ENCODE measurements at places on chromosomes 11 and 22.

DNA sequence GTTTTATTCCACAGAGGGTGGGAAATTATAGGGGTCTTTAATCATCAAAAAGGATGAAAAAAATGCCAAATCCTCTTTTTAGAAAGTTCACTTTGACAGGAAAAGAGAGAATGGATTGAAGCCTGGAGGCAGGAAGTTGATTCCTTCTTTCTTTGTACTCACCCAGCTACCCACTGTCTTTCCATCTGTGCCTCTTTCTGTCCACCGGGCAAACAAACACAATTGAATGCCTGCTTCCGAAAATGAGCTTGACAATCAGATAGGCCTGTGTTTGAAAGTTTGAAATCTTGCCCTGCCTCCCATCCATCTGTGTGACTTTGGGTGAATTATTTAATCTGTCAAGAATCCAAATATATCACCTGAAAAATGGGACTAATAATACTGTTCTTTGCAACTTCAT lies 81.1 kb downstream of the SCN3B start:
- no peak for DNase-seq

DNA sequence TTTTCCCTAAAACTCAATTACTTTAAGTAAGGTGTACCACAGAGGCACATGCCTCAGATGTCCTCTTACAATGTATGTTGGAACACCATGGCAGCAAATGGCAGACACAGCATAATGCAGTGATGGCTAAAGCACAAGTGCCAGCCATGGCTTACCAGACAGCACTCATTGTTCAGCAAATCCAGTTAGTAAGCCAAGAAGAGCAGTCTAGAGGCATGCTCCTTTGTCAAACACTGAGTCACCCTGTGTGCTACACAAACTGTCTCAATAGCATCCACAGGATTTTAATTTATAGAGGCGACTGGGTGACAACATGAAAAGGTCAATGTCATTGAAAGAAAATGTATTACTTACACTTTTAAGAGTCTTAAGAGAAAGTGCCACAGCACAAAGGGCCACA lies 140.6 kb downstream of the KCNA4 start:
- DNase-seq = no peak

- DNase-seq = peak; percentile 88
These were observed 42.5 kb downstream of the INSC start for GRCh38 chr11:15157181-15157580.

GRCh38 chr11:60469723-60470122 lies 14.1 kb downstream of the MS4A1 start:
- no peak for DNase-seq

DNA sequence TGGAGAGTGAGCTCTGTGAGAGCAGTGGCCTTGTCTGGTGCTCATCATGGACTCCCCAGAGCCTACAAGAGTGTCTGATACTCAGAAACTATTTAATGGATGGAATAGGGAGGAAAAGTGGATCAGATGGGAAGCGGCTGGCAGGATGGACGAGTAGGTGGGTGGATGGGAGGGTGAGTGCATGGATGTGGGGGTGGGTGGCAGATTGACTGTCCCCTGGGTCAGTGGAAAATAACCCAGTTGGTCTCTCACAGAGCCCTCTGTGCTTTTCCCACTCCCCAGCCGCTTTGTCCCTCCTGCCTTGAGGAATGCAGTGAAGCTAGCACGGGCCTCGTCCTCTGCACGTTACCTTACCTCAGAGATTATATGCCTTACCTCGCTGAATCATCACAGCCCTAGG lies 5.9 kb downstream of the SPI1 start:
- DNase-seq = no peak

DNA sequence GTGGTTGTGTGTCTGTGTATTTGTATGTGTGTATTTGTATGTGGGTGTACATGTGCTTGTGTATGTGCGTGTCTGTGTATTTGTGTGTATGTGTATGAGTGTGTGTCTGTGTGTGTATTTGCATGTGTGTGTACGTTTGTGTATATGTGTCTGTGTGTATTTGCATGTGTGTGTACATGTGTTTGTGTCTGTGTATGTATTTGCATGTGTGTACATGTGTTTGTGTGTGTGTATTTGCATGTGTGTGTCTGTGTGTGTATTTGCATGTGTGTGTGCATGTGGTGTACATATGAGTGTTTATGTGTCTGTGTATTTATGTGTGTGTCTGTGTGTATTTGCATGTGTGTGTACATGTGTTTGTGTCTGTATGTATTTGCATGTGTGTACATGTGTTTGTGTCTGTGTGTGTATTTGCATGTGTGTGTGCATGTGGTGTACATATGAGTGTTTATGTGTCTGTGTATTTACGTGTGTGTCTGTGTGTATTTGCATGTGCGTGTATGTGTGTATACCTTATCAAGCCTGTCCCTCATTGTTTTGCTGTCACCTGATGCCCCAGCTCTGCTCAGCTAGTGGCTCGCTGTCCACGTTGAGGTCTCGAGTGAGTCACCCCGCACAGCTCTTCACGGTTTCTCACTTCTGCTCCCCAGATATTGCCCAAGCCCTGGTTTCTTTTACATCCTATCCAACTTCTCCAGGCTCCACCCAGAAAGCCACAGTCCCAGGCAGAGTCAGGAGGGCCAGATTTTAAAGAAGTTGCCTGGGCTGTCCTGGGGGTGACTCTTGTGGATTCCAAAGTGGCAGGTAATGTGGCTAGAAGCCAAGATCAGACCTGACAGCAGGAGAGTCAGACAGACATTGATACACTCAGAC lies 15.2 kb downstream of the MB start:
- peak; percentile 73 for DNase-seq

DNA sequence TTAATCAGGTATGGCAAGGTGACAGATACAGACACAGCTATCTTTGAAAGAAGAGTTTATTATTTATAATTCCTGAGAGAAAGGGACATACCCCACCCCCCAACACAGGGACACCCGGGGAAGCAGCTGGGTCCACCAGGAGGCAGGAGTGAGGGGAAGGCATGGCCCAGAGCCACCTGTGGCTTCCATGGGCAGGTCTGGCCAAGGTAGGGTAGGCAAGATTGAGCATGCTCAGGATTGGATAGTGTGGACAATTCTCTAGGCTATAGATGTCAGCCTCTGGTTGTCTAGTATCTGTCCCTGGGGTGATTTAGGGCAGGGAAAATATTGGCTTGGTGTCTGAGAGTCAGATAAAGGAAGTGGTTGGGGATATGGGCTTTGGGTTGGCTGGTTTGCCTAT lies 27.5 kb upstream of the SMIM35 start:
- DNase-seq = no peak

- no peak for DNase-seq
These were observed 2.6 kb downstream of the ARHGAP8 start for GRCh38 chr22:44754998-44755397.

Measured in HFFc6 (cell line).